IPS DF 6.9 (cell line): ENCODE measurements at places on chromosomes 1 and 21.

- DNase-seq: no peak
- no peak overlapping the region for H3K27ac ChIP-seq
- H3K27me3 ChIP-seq: no peaks in the 10 kb centered on the region
- H3K36me3 ChIP-seq: no peaks in the 10 kb centered on the region
- H3K4me1 ChIP-seq: no peaks in the 10 kb centered on the region
Measured at GRCh38 chr1:205020466-205020865, 22.5 kb upstream of the CNTN2 start.

DNA sequence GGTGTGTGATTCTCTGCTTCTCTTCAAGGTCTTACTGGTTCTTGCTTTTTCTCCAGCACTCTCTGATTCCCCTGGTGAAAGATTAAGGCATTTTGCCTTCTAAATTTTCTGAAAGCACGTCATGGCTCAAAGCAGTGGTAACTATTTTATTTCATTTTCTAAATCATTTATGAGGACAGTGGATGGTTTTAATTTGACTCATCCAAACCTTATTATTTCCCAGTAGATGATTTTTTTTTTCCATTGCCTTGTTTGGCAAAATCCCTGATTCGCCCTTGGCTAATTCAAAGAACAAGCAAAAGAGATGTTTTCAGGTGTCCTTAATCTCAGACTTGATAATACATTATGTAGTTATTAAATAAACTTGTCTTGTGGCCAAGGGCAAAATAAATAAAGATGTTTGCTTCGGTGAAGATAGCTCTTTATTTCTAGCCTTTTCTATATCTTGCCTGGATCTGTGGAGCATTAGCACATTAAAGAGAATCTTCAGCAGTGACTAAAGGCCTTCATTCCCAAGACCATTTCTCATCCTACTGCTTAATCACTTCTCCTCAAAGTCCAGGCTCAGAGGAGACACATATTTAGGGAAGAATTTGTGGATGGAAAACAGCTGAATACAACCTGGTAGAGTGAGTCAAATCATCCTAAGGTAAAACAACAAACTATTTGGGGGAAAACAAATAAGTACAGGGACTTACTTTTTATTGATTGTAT is 359.8 kb downstream of the DUSP10 start:
- H3K27me3 ChIP-seq: no peaks in the 10 kb centered on the region
- H3K36me3 ChIP-seq: no peaks in the 10 kb centered on the region
- DNase-seq: no peak
- H3K4me3 ChIP-seq: no peak overlapping the region

- H3K27ac ChIP-seq: no peak overlapping the region
- H3K4me3 ChIP-seq: no peak overlapping the region
- H3K4me1 ChIP-seq: no peaks in the 10 kb centered on the region
Measured at GRCh38 chr1:200506471-200506870, 96.6 kb upstream of the ZNF281 start.

DNA sequence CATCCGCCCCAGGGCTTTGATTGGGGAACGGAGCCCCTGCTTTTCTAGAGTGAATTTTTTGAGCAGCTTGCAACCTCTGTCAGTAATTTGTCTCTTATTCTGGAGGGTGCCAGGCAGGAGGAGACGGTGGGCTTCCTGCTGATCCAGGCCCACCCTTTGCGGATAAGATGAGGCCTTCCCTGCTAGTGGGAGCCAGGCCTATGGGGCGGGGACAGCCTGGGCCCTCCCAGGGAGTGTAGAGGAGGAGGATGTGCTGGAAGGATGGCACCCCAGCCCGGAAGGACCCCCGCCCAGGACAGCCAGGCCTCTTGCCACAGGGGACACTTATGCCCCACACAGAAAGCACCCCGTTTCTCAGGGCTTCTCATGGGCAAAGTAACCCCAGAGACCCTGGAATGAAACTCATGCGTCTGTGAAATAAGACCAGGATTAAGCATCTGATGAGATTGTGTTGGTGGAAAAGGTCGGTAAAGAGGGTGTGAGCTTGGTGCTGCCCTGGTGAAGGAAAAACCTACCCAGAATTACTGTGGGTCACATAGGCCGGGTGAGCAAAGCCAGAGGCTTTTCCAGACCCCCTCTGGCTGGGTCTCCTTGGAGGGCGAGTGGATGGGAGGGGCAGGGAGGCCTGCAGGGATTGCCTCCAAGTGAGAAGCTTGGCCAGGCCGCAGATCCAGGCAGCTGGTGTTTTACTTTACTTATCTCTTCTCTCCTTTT is 118.7 kb downstream of the SIK1 start:
- no peak overlapping the region for H3K27ac ChIP-seq
- H3K4me1 ChIP-seq: peaks cover 4% of the 10 kb centered on the region; the same call in 1 of the 2 replicates
- H3K4me3 ChIP-seq: no peak overlapping the region
- DNase-seq: no peak
- H3K36me3 ChIP-seq: no peaks in the 10 kb centered on the region

DNA sequence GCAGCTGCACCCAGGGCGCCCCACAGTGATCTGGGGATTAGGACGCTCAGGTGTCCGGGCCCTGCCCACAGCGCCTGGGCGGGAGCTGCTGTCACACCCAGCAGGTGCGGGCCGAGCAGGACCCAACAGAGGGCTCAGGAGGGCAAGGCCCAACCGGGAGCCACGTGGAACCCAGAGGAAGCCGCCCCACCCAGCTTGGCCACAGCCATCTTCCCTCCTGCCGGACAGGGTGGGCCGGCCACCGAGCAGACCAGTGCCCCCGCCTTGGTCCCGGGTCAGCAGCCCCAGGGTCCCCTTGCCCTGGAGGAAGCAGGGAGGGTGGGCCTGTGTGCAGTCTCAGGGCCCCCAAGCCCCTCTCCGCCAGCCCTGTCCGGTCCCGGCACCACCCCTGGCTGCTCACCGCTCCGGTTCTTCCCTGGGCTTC is 6.3 kb upstream of the TTLL10 start:
- H3K27ac ChIP-seq: no peak overlapping the region
- no peaks in the 10 kb centered on the region; the same call in 1 of the 2 replicates for H3K36me3 ChIP-seq
- H3K27me3 ChIP-seq: no peaks in the 10 kb centered on the region
- DNase-seq: no peak
- H3K4me1 ChIP-seq: peaks cover 25% of the 10 kb centered on the region
- no peak overlapping the region for H3K4me3 ChIP-seq

DNA sequence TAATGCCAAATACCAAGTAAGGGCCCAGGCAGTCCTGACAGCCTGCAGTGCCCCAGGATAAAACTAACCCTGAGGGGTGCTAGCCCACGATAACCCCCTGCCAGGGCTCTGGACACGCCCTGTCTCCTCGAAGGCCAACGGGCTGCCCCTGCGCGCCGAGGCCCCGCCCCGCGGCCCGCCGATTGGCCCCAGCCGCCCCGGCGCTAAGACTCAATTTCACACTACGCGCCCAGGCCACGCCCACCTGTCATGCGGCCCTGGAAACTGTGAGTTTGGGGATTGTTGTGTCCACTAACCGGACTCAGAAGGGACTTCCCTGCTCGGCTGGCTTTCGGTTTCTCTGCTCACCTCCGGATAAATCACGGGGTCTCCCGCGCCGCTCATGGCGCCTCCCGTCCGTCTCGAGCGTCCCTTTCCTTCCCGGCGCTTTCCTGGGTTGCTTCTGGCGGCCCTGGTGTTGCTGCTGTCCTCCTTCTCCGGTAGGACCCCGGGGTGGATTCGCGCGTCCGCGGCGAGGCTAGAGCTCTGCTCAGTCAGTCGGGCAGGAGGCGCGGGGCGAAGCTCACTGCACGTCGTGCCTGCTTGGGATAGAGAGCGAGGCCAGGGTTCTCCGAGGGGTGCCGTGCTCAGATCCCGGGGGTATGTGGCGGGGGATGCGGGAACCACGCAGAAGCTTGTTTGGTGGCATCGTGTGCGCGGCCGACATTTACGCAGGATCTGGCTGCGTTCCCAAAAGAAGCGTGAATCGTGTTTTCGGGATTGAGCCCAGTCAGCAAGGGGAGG is at the start of gene CR1L:
TSS of gene CR1L (plus strand) at position 282 of the 783 bp plus-strand sequence. CDS start at position 383, 101 bp downstream.
- no peaks in the 10 kb centered on the region for H3K27me3 ChIP-seq
- H3K36me3 ChIP-seq: no peaks in the 10 kb centered on the region
- peak; percentile 41 for DNase-seq
- peak within 1 kb of the TSS; percentile 70; the same call in 1 of the 2 replicates for H3K4me3 ChIP-seq

DNA sequence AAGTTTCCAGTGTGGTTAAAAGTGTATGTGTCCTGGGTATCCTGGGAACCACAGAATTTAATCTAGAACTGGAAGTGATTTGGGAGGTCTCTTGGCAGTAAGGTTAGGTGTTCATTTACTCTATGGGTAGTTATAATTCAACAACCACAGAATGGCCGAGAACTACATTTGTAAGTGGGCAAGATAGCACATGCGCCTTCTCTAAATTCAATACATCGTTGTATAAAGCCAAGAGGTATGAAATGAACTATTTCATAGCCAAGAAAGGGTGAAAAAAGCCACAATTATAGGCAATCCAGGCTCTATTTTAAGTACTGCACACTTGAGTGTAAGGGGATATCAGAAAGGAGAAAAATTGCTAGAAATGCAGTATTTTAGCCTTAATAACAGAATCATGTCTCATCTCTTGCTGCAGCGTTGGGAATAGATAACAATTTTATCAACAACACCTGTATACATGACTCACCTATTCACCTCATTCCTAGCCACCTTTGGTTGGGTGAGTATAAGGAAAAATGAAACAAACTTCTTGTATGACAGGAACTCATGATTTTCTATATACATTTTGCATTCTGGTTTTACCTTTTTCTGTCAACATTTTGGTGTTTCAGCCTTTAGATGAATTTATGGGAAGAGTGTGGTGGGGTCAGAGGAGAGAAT is 4.5 kb downstream of the SDCCAG8 start:
- no peaks in the 10 kb centered on the region for H3K27me3 ChIP-seq
- no peak overlapping the region for H3K4me3 ChIP-seq
- H3K36me3 ChIP-seq: no peaks in the 10 kb centered on the region
- H3K27ac ChIP-seq: no peak overlapping the region
- DNase-seq: no peak

DNA sequence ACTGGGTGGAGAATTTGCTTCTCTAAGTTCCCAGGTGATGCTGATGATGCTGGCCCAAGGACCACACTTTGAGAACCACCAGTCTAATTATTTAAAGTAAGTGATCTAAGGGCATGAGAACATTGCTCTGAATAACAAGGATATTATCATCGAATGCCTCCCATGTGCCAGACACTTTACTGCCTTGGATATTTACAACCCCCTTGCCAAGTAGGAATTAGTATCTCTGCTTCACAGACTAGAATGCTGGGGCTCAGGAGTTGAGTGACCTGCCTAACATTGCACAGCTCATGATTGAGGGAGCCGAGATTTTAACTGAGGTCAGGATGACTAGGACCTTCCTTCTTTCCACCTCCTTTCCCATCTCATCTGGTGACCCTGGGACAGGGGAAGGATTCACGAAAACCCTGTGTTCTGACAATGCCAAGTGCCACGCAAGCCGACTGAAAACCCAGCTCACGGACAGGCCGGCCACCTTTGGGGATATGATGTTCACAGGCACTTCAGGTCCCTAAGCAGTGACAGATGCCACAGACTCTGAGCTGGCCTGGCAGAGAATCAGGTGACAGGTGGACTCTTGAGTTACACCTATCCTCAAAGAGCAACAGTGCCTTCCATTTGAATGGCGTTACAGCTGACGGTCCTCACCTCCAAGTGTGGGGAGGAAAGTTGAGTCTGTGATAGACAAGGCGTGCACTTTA is 230.7 kb downstream of the TOMM20 start:
- H3K4me1 ChIP-seq: peaks cover 5% of the 10 kb centered on the region
- H3K4me3 ChIP-seq: no peak overlapping the region
- no peaks in the 10 kb centered on the region for H3K27me3 ChIP-seq
- no peak for DNase-seq
- H3K27ac ChIP-seq: no peak overlapping the region

GRCh38 chr1:193462629-193463320 is 276.4 kb upstream of the B3GALT2 start:
- H3K4me1 ChIP-seq: no peaks in the 10 kb centered on the region
- no peaks in the 10 kb centered on the region for H3K27me3 ChIP-seq
- DNase-seq: no peak

DNA sequence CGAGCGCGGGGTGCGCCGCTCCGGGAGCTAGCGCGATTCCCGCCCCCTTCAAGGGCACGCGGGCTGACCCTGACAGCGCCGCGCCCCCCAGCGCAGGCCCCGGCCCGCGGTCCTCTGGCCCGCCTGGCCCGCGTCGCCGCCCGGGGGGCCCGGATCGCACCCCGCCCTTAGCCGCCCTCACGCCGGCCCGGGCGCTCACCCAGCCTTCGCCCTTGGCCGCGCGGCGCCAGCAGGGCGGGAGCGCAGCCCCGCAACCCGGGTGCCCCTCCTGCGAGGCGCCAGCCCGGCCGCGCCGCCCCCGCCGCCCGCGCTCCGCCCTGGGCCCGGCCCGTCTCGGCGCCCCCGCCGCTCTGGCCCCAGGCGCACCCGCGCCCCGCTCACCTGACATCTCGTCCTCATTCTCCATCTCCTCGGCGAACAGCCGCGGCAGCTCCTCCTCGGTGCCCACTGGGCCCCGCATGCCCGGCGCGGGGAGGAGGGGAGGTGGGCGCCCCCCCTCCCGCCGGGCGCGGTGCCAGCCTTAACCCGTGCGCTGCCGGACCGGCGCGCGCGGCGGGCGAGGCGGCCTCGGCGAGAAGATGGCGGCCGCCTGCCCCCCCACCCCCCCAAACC is 451 bp downstream of the CHD5 start:
- H3K4me1 ChIP-seq: peaks cover 1% of the 10 kb centered on the region; the same call in 1 of the 2 replicates
- H3K27me3 ChIP-seq: peaks cover 17% of the 10 kb centered on the region
- no peak for DNase-seq
- H3K4me3 ChIP-seq: peak overlapping the region; percentile 43; the same call in 1 of the 2 replicates
- H3K36me3 ChIP-seq: no peaks in the 10 kb centered on the region

- H3K27ac ChIP-seq: no peak overlapping the region
- H3K27me3 ChIP-seq: no peaks in the 10 kb centered on the region
- no peaks in the 10 kb centered on the region for H3K4me1 ChIP-seq
- no peak for DNase-seq
- H3K36me3 ChIP-seq: peaks cover 27% of the 10 kb centered on the region
Measured at GRCh38 chr1:151535326-151536271, 4.5 kb upstream of the TUFT1 start.

- DNase-seq: no peak
- H3K36me3 ChIP-seq: no peaks in the 10 kb centered on the region
- H3K4me1 ChIP-seq: no peaks in the 10 kb centered on the region
- H3K4me3 ChIP-seq: no peak overlapping the region
Measured at GRCh38 chr21:44391345-44392091, 38.1 kb downstream of the TRPM2 start.

GRCh38 chr1:91877574-91878208 is 8.3 kb downstream of the TGFBR3 start:
- H3K36me3 ChIP-seq: no peaks in the 10 kb centered on the region
- no peak overlapping the region for H3K27ac ChIP-seq
- H3K4me3 ChIP-seq: no peak overlapping the region
- H3K27me3 ChIP-seq: no peaks in the 10 kb centered on the region
- DNase-seq: no peak

- no peak overlapping the region for H3K27ac ChIP-seq
- no peaks in the 10 kb centered on the region for H3K4me1 ChIP-seq
- H3K27me3 ChIP-seq: no peaks in the 10 kb centered on the region
- peak; percentile 20 for DNase-seq
- H3K4me3 ChIP-seq: no peak overlapping the region
Measured at GRCh38 chr1:12760256-12760795, 13.2 kb upstream of the PRAMEF12 start.

GRCh38 chr1:114231301-114231700 is 77.6 kb upstream of the SYT6 start:
- H3K4me3 ChIP-seq: no peak overlapping the region
- no peak for DNase-seq
- H3K27me3 ChIP-seq: no peaks in the 10 kb centered on the region

- peaks cover 3% of the 10 kb centered on the region; the same call in 1 of the 2 replicates for H3K36me3 ChIP-seq
- no peaks in the 10 kb centered on the region for H3K27me3 ChIP-seq
- no peak overlapping the region for H3K27ac ChIP-seq
Measured at GRCh38 chr21:45102391-45102932, 28.1 kb downstream of the ADARB1 start.
